ENCODE measurements at places on chromosomes 13 and 19.

- no peak for DNase-seq
Measured at GRCh38 chr19:594265-594870, 4.7 kb downstream of the HCN2 start.

- no peak for DNase-seq
Measured at GRCh38 chr13:100521851-100522617, 66.6 kb downstream of the GGACT start.

GRCh38 chr13:49938921-49939320 is 2.8 kb upstream of the SPRYD7 start:
- DNase-seq: no peak

DNA sequence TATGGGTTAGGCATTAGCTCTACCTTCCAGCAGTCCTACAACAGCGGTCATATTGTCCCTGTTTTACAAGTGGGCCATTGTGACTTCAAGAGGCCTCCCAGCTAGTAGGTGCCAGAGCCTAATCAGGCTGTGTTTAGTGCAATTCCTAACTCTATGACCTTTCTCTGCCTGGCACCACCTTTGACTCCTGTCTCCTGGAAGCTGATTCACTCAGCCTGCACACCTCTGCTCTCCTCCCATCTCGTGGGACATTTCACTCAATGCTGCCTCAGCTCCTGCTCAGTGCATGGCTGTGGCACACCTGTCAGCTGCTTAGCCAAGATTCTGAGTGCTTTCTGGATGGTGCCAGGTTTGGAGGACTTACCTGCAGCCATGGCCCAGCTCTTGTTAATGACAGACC is 9.5 kb upstream of the GJB6 start:
- DNase-seq: no peak

GRCh38 chr13:25927932-25928331 is 123.9 kb downstream of the SHISA2 start:
- DNase-seq: no peak

DNA sequence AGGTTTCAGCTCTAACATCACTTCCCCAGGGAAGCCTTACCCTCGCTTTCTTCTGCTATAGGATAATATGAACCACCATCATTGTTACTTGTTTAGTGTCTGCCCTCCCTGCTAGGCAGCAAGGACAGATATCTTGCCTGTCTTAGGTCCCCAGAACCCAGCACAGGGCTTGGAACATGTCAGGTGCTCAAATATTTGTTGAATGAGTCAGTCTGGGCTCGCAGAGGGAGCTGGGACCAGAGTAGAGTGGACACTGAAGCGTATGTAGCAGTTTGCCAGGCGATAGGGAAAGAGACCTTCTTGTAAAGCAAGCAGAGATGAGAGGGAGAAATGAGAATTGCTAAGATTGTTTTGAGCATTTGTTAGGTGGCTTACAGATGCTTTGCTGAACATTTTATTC is 11.7 kb downstream of the BCKDHA start:
- DNase-seq: no peak

- no peak for DNase-seq
Measured at GRCh38 chr13:62595976-62596375, 1180.3 kb upstream of the PCDH20 start.

GRCh38 chr19:38647368-38647965 is at the start of gene ACTN4:
Gene ACTN4, plus strand, starts transcription at chr19:38647649. Its CDS starts 97 bp downstream, at chr19:38647746.
- DNase-seq: peak; percentile 100

DNA sequence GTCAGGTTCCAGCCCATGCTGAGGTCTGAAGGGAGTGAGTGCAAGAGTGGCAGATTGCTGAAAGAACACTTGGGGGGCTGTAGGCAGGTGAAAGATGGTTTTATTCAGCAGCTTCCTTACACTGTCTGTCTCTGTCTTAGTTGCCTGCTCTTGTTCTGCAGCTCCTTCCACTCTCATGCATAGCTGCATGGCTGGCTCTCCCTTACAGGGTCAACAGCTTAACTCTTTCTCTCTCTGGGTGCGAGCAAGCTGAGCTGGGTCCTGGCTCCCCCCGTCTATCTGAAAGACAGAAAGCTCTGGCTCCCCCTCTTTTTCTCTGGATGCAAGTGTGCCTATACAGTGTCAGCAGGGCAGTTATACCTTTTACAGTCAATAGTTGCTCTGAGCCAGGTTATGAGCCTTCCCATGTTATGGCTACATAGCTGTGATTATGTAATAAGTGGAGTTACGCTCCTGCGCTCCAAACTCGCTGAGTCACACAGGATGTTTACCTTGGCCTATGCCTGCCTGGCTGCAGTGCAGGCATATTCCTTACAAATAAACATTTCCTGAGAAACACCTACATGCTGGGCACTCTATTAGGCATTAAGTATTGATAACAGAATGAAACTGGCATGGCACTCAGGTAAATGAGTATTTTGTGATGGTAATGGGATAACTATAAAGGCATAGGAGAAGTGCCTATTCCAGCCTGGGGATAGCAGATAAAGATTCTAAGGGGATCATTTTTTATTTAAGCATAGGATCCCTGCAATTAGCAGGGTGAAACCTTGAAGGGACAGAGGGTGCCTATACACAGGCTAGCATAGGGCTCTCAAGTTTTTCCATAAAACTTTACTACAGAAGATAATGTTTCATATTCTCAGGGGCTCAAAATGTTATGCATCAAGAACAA is 826.9 kb upstream of the PCDH9 start:
- DNase-seq: no peak

- no peak for DNase-seq
Measured at GRCh38 chr13:95833719-95834118, 156.8 kb downstream of the DNAJC3 start.

- DNase-seq: no peak
Measured at GRCh38 chr13:29411481-29411880, 184.0 kb downstream of the SLC7A1 start.

- no peak for DNase-seq
Measured at GRCh38 chr13:31937436-31937835, 94.1 kb upstream of the FRY start.

DNA sequence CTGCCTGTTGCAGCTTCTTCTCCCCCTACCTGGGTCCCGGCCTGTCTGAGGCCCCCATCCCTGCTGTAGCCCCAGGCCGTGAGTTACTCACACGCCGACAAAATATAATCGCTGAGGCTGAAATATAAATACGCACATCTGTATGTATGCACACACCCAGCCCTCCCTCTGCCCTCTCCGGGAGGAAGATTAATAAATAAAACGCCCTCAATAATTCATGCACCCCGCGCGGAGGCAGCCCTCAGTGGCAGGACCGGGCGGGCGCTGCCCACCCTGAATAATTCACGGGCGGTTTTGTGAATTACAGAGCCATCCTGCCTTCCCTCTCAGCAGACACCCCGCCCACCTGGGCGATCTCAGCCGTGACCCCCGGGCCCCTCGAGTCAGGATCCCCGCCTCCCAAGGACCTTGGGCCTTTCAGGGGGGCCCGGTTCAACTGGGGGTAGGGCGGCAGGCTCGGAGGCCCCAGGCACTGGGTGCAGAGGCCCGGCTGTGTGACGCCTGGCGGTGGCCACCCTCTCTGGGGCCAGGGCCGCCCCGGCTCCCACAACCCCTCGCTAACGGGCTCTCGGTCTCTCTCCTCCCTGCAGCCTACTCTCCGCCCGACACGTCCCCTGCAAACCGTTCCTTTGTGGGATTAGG is 24.2 kb downstream of the SMIM24 start:
- DNase-seq: no peak

Data from stimulated activated CD8-positive, alpha-beta memory T cell treated with anti-CD3 and anti-CD28 coated beads, Interleukin-7, amount 100 ng/mL, for 1 hour (primary cell).